ENCODE measurements at places on chromosomes 3 and 15. TPM values are rescaled to one million over a fixed set of nuclear protein-coding genes. Genes with fewer than 3 reads are reported as not detected.

GRCh38 chr15:52423852-52424251 is 104.8 kb downstream of the MYO5A start:
- no peak for DNase-seq

TNNC1 gene
- total RNA-seq = 0.99 TPM

DNA sequence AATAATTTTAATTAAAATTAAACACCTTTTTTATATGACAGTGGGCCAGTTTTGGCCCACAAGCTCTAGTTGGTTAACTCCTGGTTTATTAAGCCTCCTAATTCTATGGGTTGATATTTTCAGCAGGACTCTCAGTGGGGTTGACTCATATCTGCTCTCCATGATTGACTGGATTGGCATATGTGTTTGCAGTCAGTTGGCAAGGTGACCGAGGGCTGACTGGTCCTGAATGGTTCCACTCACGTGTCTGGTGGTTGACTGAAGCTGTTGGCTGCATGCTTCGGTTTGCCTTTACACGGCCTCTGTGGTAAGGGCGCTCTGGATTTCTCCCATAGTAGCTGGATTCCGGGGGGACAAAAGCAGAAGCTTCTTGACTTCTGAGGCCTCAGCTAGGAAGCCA is 65.3 kb upstream of the ZNF280D start:
- DNase-seq = peak; percentile 90

DNA sequence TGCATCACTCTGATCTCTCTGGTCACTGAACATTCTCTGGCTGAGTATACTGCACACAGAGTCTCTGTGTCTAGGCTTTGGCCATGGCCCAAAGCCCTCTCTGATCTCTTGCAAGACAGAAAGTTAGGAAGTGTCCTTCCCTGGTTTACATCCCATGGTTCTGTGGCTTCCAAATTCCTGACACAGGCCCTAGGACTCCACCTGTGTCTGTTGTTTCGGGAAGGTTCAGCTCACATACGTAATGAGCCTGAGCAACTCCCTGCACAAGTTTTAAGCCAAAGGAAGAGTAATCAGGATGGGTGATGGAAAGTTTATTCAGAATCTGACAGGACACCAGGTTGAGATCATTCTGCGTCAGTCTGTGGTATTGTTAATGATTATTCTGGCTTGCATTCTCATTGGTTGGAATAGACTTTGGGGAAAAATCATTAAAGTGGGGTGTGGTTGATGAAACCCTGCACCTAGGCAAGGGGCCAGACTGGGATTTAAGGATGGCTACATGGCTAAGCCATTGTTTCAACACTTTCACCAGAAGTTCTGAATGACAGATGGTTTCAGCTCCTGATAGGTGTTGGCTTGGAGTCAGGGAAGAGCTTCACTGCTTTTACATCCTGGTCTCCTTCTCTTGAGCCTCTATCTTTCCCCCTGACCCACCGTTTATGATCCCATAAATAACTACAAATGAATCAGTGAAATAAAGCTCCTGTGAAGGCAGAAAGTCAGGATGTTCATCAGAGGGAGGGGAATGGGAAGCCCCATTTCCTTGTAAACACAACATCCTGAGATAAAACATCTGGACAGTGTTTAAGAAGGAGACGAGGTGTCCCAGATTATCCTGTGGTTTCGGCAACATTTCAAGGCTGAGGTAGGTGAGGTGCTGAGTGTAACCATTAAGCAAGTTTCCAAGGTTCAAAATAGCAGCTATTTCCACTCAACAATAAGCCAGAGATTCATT is 14.1 kb downstream of the LCMT2 start:
- no peak for DNase-seq

DNA sequence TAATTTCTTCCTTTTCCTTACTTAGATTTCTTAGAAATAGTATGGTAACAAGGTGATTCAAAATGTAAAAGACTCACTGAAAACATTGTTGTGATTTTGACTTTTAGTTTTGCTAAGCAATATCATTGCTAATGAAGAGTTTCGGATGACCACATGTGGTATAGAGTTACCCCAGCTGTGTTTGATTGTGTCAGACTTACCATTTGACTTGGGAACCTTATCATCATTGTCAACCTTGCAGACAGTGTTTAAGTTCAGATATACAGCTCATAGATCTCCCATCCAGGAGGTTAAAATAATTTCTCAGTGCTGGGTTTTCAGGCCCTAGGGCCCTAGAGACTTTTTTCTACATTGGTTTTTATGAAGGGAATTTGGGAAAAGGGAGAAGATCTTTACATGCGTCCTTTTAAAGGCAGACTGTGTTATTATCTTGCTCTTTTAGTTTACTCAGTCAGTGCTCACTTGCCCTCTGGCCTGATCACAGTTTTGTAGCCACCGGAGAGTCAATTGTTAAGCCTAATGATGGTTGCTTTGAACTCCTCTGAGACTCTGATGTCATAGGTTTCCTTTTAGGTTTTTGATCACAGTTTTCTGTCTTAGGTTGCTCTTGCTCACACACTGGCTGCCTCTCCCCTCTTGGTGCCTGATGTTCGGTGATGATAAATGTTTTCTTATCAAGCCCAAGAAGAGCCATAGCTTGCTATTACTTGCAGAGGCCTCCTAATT is 133.5 kb upstream of the ZPLD1 start:
- no peak for DNase-seq

GRCh38 chr15:51816611-51817010 is 12.8 kb upstream of the TMOD3 start:
- DNase-seq = no peak

DNA sequence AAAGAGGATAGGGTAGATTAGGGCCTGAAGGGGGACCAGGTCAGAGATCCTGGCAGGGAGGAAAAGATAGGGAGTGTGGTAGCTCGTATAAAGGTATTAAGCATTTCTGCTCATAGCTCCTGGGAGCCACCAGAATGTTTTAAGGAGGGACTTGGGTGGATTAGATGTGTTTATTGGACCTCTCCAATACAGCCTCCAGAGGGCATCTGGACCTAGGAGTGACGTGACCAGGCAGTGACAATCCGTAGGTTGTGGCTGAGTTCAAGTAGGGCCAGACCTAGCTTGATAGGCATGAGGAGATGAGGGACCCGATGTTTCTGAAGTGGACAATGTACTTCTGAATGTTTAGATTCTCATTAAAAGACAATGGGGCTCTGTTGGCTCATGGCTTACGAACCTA is 435.2 kb downstream of the MCTP2 start:
- DNase-seq = no peak

PLXNA1 gene
- total RNA-seq = 29.7 TPM

SUCNR1 gene
- not detected for total RNA-seq

DNA sequence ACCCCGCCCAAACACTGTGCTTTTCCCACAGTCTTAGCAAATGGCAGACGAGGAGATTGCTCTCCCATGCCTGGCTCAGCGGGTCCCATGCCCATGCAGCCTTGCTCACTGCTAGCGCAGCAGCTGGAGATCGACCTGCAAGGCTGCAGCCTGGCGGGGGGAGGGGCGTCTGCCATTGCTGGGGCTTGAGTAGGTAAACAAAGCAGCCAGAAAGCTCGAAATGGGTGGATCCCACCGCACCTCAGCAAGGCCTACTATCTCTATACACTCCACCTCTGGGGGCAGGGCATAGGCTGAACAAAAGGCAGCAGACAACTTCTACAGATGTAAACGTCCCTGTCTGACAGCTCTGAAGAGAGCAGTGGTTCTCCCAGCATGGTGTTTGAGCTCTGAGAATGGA is 27.2 kb upstream of the WDR5B start:
- no peak for DNase-seq

DNA sequence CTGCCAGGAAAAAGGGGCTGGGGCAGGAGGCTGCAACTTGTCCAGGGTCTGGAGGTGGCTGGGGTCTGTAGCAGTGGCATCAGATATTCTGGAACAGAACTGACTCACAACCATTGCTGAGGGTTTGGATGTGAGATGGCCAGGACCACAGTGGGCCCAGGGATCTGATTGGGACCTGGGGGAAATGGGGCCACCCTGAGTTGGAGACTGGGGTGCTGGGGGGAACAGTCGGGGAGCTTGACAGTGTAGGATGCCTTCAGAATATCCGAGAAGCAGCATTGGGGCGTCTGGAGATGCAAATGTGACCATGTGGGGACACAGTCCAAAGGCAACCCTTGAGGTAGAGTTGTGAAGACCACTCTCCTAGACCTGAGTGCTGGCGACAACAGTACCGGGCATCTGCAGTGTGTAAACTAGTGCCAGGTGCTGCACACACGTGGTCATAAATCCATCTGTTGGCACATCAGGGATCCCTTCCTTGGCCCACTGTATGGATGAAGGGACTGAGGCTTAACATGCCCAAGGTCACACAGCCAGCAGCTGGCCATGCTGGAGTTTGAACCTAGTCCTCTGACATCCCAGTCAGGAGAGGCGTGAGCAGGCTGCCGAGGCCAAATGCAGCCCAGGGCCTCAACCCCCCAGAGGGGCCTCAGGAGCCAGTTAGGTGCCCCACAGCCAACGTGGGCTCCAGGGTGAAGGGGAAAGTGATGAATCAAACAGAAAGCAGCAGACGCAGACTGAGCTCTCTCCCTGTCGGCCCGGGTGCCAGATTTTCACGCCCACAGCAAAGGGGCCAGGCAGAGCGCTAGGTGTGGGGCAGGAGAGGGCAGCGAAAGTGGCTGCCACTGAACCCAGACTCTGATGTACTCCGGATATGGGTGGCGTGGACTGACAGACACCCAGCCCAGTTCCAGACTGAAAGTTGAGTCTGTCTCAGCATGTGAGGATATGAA is 18.8 kb downstream of the HEMK1 start:
- DNase-seq = no peak

IL17RB gene
- 2.4 TPM for total RNA-seq

GRCh38 chr3:184140436-184140835 is 5.3 kb downstream of the EIF2B5 start:
- no peak for DNase-seq

DNA sequence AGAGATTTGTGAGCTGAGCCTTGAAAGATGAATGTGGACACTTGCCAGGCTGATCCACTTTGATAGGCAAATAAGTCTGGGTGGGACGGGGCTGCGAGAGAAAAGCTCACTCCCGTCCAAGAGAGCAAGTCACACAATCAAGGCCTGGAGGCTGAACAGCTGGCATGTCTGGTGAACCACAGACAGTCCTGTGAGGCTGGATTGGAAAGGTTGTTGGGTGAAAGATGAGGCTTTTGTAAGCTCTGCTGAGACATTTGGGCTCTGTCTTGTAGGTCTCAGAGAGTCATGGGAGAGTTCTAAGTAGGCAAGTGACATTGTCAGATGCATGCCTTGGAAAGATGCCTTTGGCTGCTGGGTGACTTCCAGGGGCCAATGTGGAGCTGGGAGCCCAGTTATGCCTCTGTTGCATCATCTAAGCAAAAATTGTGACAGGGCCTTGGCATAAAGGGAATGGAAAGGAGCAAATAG is 38.5 kb downstream of the RPLP1 start:
- peak; percentile 31 for DNase-seq

GRCh38 chr15:95836536-95836935 is 494.0 kb upstream of the NR2F2 start:
- no peak for DNase-seq

EXOG gene
- total RNA-seq = 5.0 TPM

GRCh38 chr3:139830817-139831216 is 104.2 kb upstream of the CLSTN2 start:
- no peak for DNase-seq

LOXL1 gene
- total RNA-seq = 206 TPM

SLC25A20 gene
- 23.4 TPM for total RNA-seq

DNA sequence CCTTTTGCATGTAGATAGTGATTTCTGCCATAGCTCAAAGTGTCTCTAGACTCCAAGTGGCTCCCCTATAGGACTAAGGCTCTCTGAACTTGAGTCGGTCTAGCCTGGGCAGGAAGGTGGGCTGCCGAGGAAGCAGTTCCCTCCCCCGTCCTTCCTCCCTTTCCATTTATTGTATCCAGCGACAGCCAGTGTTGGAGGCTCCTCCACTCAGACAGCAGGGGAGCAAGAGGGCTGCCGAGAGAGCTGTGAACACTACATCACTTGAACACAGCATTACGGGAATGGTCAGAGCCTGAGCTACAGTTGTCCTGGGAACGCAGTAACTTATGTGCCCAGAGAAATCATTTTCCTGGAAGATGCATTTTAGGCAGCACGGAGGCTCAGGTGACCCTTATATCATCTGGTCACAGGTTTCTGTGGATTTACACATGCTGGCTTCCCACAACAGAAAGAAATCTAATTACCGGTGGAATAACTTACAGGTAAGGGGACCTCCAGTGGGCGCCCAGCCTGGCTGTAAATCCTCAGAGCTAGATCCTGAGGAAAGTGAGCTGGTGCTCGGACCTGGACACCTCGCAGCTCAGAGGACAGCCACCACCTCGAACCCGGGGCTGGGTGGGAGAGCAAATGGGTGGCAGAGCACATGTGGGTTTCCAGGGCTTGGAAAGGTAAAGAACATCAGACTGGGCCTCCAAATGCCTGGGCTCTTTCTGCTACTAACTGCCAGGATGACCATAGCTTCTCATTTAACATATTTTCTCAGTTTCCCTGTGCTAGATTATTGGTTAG is 197.1 kb downstream of the UACA start:
- DNase-seq = no peak

- DNase-seq = no peak
These were observed 32.2 kb upstream of the FAM174B start for GRCh38 chr15:92687746-92688145.

All from MG63 (cell line).